SHP77 (cell line): ENCODE measurements at places on chromosomes 1 and 21.

DNA sequence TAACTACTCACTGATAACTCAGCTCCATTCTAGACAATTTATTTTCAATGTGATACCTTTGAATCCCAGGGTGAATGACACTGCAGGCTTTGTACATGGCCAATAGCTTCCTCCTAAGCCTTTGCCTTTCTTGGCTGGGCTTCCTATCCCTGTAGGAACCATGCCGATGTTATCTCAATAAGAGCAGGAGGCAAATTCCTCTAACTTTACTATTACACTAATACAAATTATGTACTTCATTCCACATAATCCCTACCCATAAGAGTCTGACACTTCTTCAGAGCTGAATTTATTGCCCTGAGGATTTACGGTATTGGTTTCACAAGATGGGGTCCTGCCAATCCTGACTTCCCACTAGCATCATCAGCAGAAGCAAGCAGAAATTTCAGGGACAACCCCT is 14.0 kb downstream of the TGFBR3 start:
- DNase-seq = no peak

GRCh38 chr1:178263341-178263740 is 169.4 kb downstream of the RASAL2 start:
- no peak for DNase-seq

DNA sequence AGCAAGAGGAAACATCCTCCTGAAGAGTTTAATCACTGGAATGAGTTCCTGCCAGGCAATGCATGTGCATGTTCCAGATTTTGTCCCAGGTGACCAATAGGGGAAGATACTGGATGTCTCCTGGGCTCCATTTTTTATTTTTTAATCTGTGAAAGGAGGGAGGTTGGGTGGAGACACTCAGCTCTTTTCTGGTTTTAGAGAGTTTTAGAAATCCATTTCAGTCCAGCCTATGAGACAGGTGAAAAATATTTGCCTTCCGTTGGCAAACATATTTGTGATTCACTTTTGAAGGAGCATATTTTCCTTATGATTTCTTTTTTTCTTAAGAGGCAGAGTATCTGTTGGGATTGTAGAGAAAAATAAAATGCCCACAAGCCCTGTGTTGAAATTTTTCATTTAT is 70.7 kb downstream of the ABCA4 start:
- DNase-seq = no peak

GRCh38 chr1:235199441-235199840 is 38.4 kb upstream of the RBM34 start:
- DNase-seq = no peak

- DNase-seq = no peak
Measured at GRCh38 chr1:15305468-15305770, 58.4 kb downstream of the FHAD1 start.
